ENCODE measurements at places on chromosomes 11 and 22.
A peak's percentile ranks its signal among the peaks of the same experiment; 100 is the strongest.

DNA sequence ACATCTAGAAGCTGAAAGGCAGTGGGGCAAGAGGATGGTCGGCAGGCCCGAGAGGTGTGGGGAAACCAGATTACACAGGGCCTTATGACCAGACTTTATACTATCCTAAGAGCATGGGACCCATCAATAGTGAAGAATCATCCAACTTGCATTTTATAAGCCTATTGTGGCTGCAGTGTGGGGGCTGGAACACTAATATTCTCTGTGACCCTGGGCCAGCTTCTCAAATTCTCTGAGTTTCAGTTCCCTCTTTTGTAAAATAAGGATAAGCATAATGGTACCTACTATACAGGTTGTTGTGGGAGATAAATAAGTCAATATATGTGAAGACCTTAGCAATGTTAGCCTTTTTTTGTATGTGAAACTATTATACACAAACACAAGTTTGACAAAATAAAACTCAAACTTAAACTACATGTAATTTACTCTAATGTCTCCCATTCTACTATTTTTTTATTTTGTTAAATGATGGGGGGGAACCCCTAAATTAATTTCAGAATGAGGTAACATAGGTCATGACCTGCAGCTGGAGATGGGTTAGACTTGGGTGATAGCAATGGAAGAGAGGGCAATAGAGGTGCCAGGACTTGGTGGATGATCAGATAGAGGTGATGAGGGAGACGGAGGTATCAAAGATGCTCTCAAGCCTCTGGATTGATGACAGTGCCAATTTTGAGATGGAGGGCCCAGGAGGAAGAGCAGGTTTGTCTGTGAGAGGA is 30.1 kb downstream of the SMCO4 start:
- no peak for DNase-seq

DNA sequence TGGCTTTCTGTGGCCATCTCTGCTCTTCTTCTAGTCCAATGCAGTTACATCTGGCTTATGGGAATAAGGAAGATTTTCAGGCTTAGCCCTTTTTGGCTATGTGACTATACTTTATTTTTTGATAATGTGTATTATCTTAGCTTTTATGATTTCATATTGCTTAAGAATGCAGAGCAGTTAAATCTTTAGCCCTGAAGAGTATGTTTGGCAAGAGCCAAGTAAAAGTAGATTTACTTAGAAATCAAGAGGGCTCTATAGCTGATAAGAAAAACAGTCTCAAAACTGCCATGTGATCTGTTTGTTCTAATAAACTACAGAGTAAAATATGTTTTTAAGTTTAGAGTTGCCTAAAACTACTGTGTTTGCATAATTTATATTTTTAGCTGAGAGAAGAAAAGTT is 61.2 kb downstream of the RNF169 start:
- no peak for DNase-seq

GRCh38 chr11:1841511-1842148 is 2.8 kb downstream of the TNNI2 start:
- DNase-seq = no peak

DNA sequence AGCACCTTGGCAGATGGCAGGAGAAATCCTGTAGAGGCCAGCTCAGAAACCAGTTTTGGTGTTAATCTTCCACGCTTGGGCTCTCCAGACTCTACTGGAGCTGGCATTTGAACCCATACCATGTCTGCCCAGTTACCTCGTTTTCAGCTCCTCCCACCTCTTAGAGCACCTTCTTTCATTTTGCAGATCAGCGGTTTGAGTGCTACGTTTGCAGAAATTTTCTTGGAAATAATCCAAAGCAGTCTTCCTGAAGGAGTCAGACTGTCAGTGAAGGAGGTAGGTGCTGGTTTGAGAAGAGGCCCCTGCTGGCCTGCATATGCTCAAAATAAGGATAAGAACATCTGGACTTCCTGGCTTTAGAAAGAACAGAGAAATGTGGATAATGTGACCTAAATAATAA is 13.7 kb downstream of the COA4 start:
- DNase-seq = no peak

- DNase-seq = no peak
Observed at GRCh38 chr22:28417431-28417830, 262.2 kb downstream of the TTC28 start.

DNA sequence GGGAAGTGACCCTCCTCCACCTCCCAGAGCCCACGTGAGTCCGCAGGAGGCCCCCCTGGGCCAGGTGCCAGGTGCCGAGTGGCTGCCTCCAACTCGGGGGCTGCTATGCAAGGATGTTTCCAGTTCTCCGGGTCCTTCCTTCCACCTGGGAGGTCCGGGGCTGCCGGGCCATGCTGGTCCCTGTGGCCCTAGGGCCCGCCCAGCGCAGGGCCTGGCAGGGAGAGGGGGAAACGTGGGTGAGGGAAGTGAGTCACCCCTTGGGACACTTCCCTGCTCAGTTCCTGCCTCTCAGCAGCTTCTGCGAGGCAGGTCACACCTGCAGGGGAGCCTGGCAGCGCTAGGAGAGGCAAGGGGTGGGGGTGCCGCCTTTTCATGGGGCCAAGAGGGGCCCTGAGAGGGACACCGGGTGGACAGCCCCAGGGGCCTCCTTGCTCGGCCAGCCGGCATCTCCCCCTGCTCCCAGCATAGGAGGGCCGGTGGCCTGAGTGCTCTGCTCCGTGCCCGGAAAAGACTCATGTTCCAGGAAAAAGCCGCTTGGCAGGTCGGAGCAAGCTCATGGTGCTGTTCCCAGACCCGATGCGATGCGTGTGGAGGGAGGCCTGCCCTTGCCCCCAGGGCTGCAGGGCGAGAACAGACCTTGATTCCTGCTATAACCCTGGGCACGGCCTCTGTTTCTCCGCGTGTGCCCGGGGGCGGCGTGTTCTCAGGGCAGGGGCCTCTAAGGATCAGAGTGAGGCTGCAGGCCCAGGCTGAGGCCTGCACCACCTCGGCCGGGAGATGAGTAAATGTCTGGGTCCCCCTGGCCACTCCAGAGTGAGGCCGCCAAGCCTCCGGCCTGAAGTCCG is 30.3 kb upstream of the WNT7B start:
- peak; percentile 43 for DNase-seq

DNA sequence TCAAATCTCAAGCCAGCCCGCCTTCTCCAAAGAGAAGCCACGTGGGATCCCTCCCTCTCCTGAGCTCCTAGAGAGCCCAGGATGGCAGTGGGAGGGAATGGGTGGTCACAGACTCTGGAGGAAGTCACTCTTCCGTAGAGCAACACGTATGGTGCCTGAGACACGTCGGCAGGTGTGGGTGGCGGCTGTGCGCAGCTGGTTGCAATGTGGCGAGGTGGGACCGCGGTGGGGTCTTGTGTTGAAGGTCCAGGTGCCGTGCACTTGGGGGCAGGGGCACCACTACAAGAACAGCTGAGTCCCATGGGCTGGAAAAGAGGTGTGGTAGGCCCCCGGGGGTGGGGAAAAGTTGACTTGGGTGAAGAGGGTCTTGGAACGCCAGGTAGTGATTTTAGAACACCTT is 13.4 kb upstream of the CCND1 start:
- no peak for DNase-seq

DNA sequence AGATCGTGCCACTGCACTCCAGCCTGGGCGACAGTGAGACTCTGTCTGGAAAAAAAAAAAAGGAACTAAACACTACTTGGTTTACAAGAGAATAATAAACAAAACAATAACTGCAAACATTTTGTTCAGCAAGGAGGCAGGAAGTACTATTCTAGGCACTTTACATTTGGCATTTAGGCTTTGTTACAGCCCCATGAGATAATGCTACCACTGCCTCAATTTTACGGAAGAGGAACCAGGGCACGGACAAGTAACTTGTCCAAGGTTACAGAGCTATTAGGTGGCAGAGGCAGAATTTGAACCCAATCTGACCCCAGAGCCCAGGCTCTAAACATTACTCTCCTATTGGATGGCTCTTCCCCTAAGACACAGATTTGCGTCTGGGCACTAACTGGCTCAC is 108.7 kb upstream of the AKIP1 start:
- no peak for DNase-seq
